ENCODE measurements at places on chromosomes 1 and 21.

DNA sequence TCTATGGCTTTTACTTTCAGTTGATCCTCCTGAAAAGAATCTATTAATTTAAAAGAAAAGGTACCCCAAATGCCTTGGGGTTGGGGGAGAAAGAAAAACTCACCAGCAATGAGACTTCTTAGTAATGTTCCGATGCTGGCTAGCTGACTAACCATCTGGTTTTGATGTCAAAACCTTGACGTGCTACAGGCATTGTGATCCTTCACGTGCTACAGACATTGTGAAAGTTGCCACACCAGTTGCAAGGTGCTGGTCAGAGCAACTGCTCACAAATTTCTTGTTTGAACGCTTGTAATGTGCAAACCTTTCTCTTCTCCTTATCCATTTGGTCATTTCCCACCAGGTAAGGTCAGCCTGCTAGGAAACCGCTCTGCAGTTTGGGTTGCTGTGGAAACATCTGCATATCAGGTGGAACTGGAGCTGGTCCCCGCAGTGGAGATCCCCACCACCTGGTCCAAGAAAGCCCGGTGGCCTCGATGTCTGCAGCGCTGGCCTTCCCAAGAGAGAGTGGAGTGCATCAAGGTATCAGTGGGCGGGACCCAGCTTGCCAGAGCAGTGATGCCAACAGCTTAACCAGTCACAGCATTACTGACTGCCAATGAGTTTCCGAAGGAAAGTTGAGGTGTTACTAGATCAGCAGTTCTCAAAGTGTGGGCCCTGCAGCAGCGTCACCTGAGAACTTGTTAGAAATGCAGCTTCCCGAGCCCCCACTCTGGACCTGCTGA is 16.1 kb downstream of the MAB21L3 start:
- no peak for DNase-seq

- no peak for DNase-seq
Measured at GRCh38 chr1:205826016-205826806, 13.2 kb upstream of the SLC41A1 start.

- DNase-seq = no peak
Measured at GRCh38 chr1:21568006-21568746, 59.0 kb downstream of the ALPL start.

DNA sequence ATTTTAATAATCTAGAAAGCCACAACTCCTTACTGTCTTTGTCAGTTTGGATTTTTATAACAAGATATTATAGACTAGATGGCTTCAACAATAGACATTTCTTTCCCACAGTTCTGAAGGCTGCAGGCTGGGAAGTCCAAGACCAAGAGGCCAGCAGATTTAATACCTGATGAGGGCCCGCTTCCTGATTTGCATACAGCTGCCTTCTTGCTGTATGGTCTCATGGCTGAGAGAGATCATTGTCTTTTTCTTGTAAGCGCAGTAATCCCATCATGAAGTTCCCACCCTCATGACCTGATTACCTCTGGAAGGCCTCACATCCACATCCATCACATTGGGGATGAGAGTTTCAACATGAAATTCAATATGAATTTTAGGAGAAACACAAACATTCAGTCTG is 9.8 kb downstream of the RPS6KC1 start:
- DNase-seq = no peak

Data from activated CD4-positive, alpha-beta T cell treated with anti-CD3 and anti-CD28 coated beads, Interleukin-2, amount 50 U/mL, for 1 hour (primary cell).